ENCODE measurements at places on chromosomes 1 and 21.

DNA sequence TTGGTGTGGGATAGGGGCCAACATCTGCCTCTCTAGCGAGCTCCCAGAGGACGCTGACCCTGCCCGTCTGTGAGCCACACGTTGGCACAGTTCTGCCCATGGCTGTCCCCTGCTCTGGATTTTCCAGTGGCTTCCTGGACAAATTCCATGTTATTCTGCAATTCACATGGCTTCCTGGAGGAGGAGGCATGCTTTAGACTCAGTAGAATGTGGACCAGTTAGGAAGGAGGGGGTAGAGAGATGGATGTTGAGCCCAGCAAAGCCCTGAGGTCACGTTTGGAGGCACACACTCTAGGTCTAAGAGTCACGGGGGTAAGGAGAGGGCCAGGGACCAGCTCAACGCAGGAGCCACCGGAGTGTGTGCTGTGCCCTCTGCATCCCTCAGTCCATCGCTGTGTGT, 12.2 kb downstream of the COL8A2 start:
- no peak for DNase-seq

GRCh38 chr1:87143413-87144135, 185.1 kb upstream of the LMO4 start:
- DNase-seq: no peak

GRCh38 chr1:154744352-154745035, 125.6 kb downstream of the KCNN3 start:
- DNase-seq: no peak

DNA sequence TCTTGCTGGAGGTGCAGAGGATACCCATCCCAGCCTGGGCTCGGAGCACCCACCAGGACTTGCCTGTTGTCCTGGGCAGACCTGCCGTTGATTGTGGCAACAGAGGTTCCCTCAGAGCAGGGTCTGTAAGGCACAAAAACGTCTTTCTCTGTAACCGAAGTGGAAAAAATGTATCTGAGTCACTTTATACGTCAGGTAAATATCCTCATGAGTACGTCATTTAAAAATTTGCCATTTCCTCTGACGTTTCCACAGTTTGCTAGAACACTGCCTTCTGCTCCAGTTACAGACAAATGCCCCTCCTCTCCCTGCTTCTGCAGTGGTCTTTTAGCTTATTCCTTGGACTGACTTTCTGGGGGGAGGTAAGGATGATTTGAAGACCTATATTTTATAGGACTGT, 326.8 kb downstream of the HHAT start:
- no peak for DNase-seq

GRCh38 chr1:116949213-116949985, 39.7 kb downstream of the PTGFRN start:
- no peak for DNase-seq

DNA sequence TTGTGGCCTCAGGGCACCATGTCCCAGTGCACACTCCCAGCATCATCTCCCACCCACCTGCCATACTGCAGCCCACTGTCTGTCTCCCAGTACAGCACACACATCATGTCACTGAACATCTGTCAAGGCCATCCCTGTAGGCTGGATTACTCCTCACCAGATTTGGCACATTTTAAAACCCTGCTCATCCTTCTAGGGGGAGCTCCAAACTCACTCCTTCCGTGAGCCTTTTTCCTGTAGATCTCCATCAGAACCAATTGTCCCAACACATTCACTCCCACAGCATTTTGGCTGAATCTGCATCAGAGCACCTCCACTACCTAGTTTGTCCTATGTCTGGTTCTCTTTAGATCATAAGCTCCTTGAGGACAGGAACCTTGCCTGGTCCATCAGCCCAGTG, 58.6 kb upstream of the GRIK3 start:
- DNase-seq: no peak

GRCh38 chr1:26195805-26196204, 5.4 kb downstream of the CATSPER4 start:
- no peak for DNase-seq

Measured in progenitor cell of endocrine pancreas (in vitro differentiated cells).